ENCODE measurements at places on chromosomes 3 and 15.

- DNase-seq: no peak
Measured at GRCh38 chr15:41474436-41474835, 19.2 kb upstream of the ITPKA start.

DNA sequence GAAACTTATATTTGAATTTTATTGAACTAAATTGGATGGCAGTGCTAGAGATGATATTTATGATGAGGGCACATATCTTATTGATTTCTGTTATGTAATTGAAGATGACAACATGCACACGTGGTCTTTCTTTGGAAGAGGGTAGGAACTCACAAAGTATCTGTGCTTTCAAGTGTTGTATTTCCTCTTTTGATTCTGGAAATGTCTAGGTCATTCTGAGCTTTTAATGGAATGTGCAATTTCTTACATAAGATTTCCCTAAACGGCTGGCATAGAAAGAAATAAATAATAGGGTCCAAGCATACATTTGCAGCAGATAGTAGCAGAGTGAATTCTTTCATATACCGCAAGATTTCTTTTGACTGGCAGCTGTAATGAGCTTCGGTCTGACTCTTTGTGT is 10.1 kb upstream of the GPR171 start:
- no peak for DNase-seq

DNA sequence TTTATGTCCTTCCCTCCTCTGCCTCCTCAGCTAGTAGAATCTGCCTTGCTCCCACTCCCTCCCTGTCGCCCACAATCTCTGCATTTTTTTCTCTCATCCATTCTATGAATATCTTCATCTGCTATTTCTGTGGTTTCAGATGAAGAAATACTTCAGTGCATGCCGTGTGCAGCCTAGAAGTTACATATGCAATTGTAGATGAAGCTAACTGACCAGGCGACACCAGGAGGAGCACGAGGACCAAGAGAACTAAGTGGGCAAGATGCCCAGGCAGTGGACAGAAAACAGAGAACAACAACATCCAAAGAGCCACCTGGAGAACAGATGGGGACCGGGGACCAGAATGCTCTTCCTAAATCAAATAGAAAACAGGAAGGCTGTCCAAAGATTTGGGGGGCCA is 121.4 kb upstream of the ATP11B start:
- no peak for DNase-seq

- no peak for DNase-seq
Measured at GRCh38 chr3:175416600-175416999, 557.5 kb downstream of the NAALADL2 start.

DNA sequence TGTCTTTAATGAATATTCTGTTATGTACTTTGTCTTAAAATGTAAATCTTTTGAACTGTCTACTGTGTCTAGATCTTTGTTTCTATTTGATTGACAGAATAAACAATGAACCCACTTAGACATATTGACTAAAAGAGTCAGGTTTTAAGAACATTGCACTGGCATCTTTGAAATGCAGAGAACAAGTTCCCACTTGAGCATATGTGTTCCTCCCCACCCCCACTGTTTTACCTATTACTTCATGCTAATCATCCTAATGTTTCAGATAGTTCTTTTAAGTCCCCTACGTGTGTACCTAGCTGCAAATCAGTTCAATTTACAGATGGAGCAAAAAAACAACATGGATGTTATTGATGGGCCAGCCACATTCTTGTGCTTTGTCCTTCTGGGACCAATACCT is 11.7 kb upstream of the TCF12 start:
- no peak for DNase-seq

Measured in HuH-7.5 (cell line).